ENCODE measurements at places on chromosomes 3 and 15.

GRCh38 chr3:141529717-141530414 lies 43.0 kb downstream of the RASA2 start:
- DNase-seq: no peak

GRCh38 chr3:15345608-15346137 lies 13.3 kb upstream of the SH3BP5 start:
- no peak for DNase-seq

- no peak for DNase-seq
Observed at GRCh38 chr3:130757611-130758150, 11.1 kb upstream of the PIK3R4 start.

DNA sequence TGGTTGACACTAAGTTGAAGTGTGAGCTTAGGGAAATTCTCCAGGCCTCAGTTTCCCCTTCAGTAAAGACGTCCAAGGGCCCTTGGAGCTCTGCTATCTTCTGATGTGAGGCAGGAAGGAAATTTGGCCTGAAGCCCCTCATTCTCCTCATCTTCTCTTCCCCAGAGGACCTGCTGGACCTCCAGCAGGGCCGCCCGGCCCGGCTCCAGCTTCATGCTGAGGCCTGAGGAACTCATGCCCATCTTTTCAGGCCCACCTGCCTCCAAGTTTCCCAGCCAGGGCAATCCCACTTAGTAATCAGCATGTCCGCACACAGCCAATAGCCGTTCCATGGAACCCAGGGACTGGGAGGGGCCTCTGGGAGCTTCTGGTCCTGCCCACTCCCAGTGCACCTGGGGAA lies 4.0 kb downstream of the LRRC15 start:
- no peak for DNase-seq

GRCh38 chr15:74616366-74616939 lies 817 bp downstream of the CLK3 start:
- no peak for DNase-seq

- DNase-seq: no peak
Observed at GRCh38 chr15:75142499-75142898, 59.2 kb upstream of the C15orf39 start.

DNA sequence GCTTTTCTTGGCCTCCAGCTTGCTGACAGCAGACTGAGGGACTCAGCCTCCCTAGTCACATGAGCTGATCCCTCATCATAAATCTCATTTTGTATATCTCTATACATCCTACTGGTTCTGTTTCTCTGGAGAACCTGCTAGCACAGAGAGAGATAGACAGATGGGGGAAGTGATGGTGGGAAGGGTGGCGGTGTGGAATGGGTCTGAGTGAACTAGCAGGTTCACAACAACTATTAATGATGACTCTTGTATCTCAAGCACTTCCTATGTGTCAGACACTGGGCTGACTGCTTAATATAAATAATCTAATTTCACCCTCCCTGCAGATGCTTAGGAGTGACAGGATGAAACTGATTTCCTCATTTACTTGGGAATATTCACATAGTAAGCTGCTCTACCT lies 106.9 kb upstream of the TLE3 start:
- DNase-seq: no peak

DNA sequence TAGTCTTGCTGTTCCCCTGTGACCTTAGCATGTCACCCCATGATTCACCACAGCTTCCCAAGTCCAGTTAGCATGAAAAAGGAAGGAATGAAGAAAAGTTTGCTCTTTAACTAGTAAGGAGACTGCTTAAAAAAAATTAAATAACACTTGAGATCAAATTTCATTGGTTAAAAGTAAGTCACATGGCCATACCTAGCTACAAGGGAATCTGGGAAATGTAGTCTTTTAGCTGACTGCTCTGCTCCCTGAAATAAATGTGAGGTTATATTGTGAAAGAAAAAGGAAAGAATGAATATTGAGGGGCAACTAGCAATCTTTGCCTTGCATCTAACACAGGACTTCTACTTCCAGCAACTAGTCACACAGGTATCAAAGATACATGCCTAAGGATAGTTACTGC lies 84.7 kb upstream of the LRRN1 start:
- no peak for DNase-seq

- DNase-seq: no peak
Observed at GRCh38 chr15:42504631-42505030, 9.2 kb downstream of the SNAP23 start.

GRCh38 chr3:190070622-190071347 lies 49.9 kb downstream of the P3H2 start:
- DNase-seq: peak; percentile 63

- peak; percentile 42 for DNase-seq
Observed at GRCh38 chr15:63490345-63491034, 13.9 kb upstream of the USP3 start.

GRCh38 chr15:71575474-71576045 lies 234.8 kb upstream of the NR2E3 start:
- DNase-seq: no peak

- DNase-seq: peak; percentile 0
Observed at GRCh38 chr3:11774296-11774877, 72.3 kb downstream of the TAMM41 start.

DNA sequence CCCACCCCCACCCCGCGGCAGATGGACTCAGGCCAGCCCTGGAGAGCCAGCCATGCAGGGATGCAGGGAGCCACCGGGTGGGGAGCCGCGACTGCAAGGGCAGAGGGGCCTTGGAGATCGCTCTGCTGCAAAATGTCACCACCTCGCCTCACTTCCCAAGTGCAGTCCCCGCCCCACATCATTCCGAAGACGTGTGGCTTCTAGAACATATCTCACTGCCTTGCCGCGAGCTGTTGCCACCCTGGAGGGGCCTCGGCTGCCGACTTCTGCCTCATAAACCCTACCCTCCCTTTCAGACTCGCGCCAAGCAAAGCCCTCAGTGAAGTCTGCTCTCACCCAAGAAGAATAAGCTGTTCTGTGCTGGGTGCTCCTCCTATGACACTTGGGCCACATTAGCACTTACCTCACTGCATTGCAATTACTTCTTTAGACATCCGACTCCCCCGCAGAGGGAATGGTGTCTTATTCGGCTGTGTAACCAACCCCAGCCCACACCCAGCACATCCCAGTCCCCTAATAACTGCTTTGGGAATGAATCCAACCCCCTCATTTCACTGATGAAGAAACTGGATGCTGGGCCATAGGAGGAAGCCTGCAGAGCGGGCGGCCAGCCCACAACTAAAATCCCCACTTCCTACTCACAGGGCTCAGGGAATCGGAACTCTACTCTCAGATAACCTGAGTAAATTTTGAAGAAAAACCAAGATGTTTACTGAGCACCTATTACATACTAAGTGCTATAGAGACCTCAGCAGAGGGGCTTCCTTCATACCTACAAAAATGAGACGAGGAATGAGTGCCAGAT lies 8.6 kb downstream of the TLE3 start:
- DNase-seq: no peak

GRCh38 chr15:96335411-96336024 lies 5.0 kb downstream of the NR2F2 start:
- no peak for DNase-seq

DNA sequence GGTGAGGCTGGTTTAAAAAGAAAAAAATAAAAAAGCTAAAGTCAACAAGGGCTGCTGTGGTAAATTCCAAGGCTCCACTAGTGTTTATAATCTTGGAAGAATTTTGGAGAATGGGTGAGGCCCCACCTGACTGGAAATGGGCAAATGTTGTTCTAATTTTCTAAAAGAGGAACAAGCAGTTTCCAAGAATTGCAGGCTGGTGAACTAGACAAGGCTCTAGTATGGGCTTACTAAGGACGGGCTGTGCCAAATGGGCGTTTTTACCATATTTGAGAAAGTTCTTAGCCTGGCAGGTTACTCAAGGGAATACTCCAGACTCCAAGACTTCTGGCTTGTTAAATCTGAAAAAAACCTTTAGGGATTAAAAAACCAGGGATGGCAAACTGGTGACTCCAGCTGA lies 67.0 kb upstream of the ABHD2 start:
- no peak for DNase-seq

GRCh38 chr3:43017004-43017403 lies 37.9 kb downstream of the GASK1A start:
- no peak for DNase-seq

GRCh38 chr3:42094128-42094527 lies 3.0 kb downstream of the TRAK1 start:
- DNase-seq: no peak

- no peak for DNase-seq
Observed at GRCh38 chr3:47715928-47716327, 65.8 kb downstream of the SMARCC1 start.

DNA sequence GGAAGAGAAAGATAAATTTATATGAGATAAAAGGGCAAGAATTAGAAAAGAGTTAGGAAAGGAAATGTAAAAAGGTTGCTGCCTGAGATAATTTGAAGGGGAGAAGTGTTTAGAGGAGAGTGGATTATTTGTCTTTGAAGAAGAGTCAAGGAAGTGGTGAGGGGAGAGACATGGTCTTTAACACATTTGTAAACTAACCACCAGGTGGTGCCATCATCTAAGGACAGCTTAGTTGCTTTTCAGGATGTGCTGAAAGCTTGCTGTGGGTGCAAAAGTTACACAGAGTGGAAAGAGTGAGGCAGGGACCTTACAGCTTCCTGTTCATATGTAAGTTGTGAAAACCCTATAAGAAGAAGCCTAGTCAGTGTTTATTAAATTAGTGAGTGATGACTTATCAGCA lies 114.1 kb upstream of the DNAJC19 start:
- DNase-seq: peak; percentile 17

DNA sequence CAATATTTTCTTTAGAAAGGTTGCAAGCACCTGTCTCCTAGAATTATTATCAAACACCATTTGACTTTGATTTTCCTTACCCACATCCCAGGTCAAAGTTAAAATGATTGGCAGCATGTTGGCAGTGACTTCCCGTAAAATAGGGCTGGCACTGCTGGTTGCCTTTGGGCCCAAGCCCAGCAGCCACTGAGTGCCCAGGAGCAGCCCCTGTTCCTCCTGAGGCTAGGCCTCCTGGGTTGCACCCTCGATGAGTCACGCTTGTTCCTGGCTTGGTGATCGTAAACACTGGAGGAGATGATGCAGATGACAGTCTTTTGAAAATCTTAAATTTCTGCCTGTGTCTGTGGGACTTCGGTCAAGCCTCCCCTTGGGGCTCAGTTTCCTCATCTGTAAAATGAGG lies 290.0 kb downstream of the TLE3 start:
- no peak for DNase-seq

DNA sequence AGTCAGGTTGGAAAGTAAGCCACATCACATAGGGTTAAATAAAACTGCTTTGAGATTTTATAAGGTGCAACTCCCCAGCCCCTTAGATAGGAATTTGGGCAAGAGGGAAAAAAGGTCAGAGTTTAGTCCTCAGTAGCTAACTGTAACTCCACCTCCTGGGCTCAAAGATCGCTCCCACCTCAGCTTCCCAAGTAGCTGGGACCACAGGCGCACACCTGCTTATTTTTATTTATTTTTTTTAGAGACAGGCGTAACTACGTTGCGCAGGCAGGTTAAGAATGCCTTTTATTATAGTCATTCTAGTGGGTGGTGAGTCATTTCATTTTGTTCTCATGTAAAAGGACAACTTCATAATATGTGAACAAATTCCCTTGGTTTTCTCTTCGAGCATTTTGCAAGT lies 14.7 kb downstream of the TM2D3 start:
- no peak for DNase-seq

DNA sequence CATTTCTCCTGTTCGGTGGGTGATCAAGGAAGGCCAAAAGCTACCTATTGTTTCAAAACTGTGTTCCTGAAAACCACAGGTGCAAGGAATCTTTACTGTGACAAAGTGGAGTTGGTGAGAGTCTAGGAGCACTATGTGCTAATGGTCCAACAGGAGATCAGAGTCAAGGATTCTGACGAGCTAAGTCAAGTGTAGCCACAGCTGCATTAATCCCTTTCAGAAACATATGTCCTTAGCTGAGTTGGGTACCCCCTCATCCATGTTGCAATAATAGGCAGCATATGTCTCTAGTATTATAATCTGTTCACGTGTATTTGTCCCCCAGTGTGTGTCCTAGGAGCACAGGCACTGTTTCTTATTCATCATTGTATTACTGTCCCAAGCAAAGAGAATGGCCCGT lies 1.7 kb downstream of the VPS39 start:
- no peak for DNase-seq

Measured in NCI-H774 (cell line).